ENCODE measurements at places on chromosomes 12 and 14. TPM values are rescaled to one million over a fixed set of nuclear protein-coding genes. Genes with fewer than 3 reads are reported as not detected.

GRCh38 chr14:103315941-103316340 lies 18.1 kb upstream of the EIF5 start:
- no peak overlapping the region for H3K27ac ChIP-seq
- H3K4me3 ChIP-seq = no peak overlapping the region
- DNase-seq = no peak
- H3K36me3 ChIP-seq = no peaks in the 10 kb centered on the region
- H3K4me1 ChIP-seq = peaks cover 2% of the 10 kb centered on the region
- H3K27me3 ChIP-seq = peaks cover 34% of the 10 kb centered on the region

- H3K27ac ChIP-seq = no peak overlapping the region
- no peaks in the 10 kb centered on the region for H3K36me3 ChIP-seq
- H3K27me3 ChIP-seq = no peaks in the 10 kb centered on the region
- no peak overlapping the region for H3K4me3 ChIP-seq
- H3K4me1 ChIP-seq = no peaks in the 10 kb centered on the region
These were observed 42.0 kb upstream of the TBC1D15 start for GRCh38 chr12:71797531-71797930.

STAC3 gene
- total RNA-seq = 2.5 TPM

GYS2 gene
- total RNA-seq = not detected

KRT71 gene
- total RNA-seq = not detected

NPFF gene
- not detected for total RNA-seq

PROX2 gene
- total RNA-seq = 0.52 TPM

All from naive thymus-derived CD8-positive, alpha-beta T cell (primary cell).